ENCODE measurements at places on chromosomes 16 and 17. TPM values are rescaled to one million over a fixed set of nuclear protein-coding genes. Genes with fewer than 3 reads are reported as not detected.

- DNase-seq = no peak
Measured at GRCh38 chr16:8849411-8850011, 19.3 kb downstream of the CARHSP1 start.

SBK1 gene
- total RNA-seq = not detected

KRT24 gene
- not detected for total RNA-seq

- no peak for DNase-seq
Measured at GRCh38 chr17:50375858-50376538, 3.0 kb downstream of the EME1 start.

- DNase-seq = no peak
Measured at GRCh38 chr16:2586901-2587480, 49.2 kb downstream of the PDPK1 start.

EVPLL gene
- total RNA-seq = not detected

DNA sequence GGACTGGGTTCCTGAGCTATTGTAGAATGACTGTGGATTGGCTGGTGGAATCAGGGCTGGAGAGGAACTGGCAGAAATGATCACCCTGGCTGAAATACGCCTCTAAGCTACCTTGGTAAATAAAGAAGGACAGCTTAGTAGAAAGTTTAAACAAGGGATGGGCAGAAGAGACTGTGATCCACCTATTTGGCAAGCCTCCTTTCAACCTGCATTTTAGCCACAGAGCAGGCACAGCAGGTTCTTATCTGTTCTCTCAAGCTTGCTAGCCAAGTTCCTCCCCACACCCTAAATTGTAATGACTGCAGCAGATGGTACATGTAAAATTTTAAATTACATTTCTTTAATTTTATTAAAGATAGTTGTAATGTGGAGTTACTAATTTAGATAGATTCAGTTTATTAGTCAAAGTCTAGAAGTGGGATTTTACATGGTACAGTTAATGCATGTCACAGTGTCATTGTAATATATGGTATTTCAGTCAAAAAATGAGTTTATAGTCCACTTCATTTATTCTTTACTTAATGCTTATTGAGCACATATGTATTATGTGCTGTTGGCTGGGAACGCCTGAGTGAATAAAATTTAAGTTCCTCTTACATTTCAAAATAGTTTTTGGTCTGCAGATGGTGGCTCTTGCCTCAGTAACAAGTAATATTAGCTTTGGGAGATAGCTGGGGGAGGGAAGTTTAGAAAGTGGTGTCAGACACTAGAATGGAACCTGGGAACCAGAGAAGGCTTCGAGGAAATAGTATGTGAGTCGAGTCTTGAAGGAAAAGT, 11.2 kb downstream of the EPN2 start:
- DNase-seq = no peak

DNASE1L2 gene
- 0.60 TPM for total RNA-seq

TLCD3B gene
- total RNA-seq = 0.12 TPM

DNA sequence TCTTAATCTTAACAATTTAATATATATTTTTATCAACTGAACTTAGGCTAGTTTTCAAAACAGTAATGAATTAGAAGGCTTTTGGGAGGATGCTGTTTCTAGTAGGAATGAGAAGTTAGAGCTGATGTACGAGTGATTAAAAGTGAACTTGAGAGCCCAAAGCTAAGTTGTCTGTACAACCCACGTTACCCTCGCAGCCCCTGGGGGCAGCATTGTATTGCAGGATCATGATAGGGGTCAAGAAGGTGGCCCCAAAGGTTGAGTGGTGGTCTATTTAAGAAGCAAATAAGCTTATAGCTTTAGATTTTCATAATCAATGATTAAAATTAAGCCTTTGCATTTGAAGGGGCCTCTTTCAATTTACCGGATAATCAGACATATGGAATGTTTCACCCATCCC, 33.7 kb upstream of the ALDH3A2 start:
- DNase-seq = no peak
